Progenitor cell of endocrine pancreas (in vitro differentiated cells): ENCODE measurements at places on chromosomes 7 and 10. TPM values are rescaled to one million over a fixed set of nuclear protein-coding genes. Genes with fewer than 3 reads are reported as not detected.
A peak's percentile ranks its signal among the peaks of the same experiment; 100 is the strongest.

GRCh38 chr10:82576093-82576492 is 701.1 kb downstream of the NRG3 start:
- no peak for DNase-seq

LRRN3 gene
- 1.6 and 1.7 TPM in 2 replicates for total RNA-seq

DNA sequence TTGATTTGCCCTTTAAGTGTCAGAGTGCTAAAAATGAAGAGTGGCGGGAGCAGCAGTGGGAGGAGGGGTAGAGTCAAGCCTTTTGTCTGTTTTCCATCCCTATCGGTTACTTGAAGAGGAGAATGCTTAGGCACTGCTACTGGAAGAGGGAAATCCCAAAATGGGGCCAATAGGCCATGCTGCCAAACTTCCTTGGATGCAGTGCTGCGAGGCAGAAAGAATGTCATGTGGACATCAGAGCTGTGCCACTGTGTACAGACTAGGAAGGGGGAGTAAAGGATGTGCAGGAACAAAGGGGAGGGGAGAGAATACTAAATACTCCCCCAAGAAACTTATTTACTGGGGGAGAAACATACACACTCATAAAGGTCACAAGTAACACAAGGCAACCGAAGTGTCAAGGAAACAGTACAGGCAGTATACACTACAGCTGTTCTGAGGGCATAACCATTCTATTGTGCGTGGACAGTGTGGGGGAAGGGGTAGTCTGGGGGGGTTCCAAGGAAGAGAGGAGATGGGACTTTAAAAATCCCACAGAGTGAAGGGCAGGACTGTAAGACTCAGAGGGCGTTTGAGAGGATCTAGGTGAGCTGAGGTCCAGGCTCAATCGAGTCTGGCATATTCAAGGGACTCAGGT is 228.7 kb upstream of the PLXNA4 start:
- no peak for DNase-seq

GIMAP7 gene
- not detected in 2 replicates for total RNA-seq

GRCh38 chr7:71800321-71800720 is 611.8 kb downstream of the CALN1 start:
- DNase-seq, result no peak

DNA sequence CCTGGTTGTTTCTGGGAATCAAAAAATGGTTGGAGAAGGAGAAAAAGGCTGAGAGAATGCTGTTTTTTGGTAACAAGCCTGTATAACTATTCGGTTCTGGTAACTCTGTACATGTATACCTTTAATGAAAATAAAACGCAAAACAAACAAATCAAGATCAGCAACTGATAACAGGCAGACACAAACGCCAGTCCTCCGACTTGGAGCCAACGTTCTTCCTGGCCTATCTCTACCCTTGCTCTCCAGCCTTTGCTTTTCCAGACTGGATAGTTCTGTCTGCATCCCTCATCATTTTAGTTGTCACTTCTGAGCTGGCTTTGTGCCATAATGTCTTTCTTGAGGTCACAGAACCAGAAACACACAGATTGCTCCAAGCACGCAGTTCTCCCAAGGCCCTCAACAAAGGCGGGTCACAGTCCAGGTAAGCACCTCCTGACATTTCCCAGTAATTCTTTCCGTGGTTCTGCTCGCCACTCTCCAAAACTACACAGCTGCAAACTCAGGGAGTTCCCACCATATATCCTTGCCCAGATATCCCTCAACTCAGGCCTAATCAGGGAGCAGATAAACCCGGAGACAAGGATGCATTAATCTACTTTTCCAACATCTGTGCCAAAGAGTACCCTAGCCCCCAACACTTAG is 20.2 kb downstream of the HIP1 start:
- no peak for DNase-seq

PDGFA gene
- total RNA-seq, result 81.2 and 86.2 TPM in 2 replicates

DNA sequence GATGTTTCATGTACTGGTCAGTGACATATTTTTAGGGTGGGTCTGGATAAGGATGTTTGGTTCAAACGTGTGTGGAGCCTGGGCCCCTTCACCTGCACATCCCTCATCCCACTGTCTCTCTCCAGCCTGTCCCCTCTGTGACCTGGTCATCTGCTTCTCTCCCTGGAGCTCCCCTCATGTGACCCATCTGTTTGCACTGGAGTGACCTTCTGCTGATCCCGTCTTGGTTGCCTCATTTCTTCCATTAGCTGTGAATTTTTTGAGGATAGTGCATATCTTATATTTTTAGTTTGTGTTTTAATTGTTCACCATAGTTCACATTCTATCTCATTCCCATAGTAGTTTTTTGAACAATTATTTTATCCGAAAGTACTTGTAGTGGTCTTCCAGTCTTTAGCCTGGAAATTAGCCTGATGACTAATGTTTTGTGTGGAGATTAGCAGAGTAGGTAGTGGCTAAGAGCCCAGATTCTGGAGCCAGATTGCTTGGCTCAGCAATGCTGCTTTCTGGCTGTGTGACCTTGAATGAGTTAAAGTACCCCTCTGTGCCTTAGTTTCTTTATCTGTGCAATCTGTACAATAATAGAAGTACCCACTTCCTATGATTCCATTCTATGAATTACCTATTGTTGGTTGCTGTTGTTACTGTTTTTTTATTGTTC is 224.5 kb downstream of the LRMDA start:
- no peak for DNase-seq

GRCh38 chr10:85593226-85593772 is 773.3 kb downstream of the GRID1 start:
- DNase-seq, result no peak

DNA sequence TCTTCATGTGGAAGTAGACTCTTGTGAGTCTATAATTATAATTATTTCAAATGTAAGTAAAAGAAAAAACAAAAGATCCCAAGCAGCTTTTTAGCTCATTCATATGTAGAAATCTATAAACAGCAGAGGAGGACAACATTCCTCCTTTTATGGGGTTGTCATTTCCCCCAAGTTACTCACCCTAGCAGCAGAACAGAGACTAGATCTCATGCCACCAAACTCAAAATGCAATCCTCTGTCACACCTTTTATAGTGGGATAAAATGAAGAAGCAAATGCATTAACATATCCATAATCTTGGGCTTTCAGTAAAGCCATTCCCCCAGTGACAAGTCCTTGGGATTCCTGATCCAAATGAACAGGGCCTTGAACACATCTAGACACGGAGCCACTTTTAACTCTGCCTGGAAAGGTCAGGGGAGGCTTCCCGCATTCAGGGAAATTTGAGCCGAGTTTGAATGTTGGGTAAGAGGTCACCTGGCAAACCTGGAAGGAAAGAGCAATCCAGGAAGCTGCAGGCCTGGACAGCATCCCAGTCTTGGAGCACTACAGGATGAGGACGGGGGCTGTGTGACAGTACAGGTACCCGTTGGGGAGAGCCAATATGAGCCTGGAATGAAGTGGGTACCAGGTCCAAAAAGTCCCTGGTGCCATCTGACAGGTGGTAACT is 76.4 kb downstream of the DOCK4 start:
- DNase-seq, result no peak

GRCh38 chr10:116109881-116110280 is 163.1 kb downstream of the GFRA1 start:
- no peak for DNase-seq

GRCh38 chr7:36310897-36311296 is 78.8 kb upstream of the ANLN start:
- peak; percentile 3 for DNase-seq

DNA sequence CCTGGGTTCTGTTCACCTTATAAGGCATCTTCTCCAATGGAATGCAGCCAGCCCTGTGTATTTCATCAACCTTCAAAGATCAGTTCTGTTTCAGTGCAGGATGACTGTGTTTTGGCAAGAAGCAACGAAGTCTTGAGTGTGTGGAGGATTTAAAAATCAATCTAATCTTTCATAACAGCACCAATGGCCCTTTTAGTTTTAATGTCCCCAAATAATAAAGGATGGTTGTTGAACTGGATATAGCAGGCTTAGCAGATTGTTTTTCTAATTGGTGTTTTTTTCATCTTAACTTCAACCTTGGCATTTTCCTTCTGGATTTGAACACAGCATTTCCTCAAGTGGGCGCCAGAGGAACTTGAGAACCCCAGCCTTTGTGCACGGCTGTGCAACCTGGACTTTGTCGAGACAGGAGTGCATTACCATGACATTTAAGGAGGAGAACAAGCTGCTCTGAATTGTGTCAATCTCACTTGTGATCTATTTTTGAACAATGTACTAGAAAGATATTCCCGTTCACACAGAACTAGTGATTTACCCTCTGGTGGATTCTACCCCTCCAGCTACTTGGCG is 313.3 kb upstream of the AKR1E2 start:
- no peak for DNase-seq

- no peak for DNase-seq
Measured at GRCh38 chr7:97015756-97016380, 8.8 kb downstream of the DLX5 start.

DNA sequence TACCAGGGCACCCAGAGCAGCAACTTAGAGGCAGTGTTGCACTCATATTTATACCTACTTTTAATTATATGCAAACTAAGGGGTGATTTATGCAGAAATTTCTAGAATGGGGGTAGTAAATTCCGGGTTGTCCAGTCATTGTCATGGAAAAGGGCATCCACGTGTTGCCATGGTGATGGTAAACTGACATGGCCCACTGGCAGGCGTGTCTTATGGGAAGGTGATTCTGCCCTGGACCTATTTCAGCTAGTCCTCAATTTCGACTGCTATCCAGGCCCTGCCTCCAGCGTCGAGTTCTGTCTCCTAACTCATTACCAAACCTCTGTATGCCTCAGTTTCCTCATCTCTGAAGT is 12.8 kb downstream of the SNX8 start:
- DNase-seq, result no peak

DNA sequence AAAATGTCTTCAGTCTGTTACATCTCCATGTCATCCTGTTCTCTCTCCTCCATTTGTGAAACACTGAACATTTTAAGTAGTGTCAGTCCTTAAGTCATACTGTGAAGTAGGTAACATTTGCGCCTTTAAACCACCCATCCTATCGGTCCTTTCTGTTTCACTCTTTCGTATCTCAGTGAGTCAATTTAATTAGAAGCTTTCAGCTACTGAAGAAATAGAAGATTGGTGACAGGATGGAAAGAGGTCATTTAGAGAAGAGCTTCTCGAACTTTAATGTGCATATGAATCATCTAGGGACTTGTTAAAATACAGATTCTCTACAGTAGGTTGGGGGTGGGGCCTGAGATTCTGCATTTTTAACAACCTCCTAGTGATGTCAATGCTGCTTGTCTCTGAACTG is 113.4 kb downstream of the SRI start:
- no peak for DNase-seq

DNA sequence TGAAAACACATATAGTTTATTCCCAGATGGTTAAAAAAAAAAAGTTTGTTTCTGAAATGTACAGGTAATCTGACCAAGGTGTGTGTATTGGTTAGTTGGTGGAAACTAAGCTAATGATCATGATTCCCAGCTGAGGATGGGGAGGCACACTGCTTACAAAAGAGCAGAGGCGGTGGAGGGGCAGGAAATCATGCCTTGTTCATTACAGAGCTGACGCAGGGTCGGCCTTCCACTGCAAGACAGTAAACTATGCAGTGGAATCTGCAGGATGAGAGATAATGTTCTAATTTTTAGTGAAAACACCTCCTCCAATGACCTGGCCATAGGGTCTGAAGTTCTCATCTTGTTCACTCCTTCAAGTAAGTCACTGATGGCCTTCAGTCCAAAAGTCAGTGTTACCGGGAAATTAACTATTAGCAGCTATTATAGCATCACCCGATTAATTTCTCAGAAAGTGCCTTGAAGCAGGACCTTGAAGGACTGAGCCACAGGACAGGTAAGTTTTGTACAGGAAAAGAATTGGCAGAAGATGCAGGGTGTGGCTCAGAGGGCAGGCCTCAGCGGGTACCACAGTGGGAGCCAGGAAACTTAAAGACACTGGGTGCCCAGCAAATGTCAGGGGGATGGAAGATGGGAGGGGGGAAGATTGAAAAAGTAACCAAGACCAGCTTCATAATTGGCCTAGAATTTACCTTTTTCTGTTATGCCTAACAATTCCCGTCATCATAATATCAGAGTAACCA is 36.0 kb downstream of the MYOF start:
- no peak for DNase-seq

DNA sequence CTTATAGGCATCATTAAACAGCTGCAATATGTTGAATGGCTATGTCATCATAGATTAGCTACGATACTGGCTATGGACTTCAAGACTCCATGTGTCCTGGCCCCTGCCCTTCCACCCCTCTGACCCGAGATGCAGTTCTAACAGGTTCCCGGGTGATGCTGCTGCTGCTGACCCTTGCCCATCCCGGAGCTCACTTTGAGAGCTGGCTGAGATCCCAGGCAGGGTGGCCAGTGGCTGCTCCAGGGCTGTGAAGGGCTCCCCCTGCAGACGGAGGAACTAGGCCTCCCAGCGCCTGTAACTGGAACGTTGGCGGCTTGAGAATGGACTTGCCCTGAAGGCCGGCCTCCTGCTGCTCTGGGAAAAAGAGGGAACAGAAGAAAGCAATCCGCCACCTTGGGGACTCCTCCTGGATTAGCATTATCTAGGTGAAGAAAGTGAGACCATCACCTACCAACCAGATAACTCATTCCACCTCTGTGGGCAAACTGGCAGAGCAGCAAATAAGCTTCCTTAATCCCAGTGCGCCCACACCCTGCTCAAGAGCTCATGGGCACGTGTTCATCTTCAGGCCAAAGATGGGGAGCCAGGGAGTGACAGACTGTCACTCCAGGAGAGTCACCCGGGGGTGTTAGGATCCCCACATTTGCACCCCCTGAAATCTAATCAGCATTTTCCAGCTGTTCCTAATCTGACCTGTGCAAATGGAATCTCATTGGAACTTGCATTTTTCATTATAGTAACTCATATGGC is 56.8 kb downstream of the PARP12 start:
- DNase-seq, result no peak

DNA sequence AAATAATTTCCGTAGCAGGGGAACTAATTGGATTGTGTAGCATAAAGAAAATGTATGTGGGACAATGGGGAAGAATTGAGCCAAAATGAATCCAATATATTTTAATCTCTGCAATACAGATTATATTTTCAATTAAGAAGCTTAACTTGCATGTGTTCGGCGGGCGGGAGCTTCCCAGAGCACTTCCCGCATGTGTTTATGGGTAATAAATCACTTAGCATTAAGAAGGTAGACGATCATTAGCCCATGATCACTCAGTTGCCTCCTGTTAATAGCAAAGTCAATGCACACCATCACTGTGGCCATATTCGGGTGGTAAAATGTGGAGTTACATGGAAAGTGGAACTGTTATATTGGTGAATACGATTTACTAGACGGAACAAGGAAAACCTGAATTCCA is 122.9 kb upstream of the INSYN2A start:
- no peak for DNase-seq

DNA sequence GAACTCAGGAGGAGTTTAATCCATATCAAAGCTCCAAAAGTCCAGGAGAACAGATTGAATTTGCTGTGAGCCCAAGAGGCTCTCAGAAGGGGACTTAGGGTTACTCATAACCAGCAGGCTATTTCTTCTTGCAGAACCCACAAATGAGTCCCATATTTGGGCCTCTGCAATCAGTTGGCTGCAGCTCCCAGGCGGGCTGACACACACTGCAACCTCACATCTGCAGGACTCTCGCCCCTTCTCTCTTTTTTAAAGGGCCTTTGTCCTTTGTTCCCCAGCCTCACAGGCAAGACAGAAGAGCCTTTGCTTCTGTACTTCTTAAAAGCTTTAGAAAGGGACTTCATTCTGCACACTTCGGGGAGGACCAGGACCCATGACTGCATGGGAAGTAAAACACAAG is 26.7 kb downstream of the CREB3L2 start:
- DNase-seq, result no peak

LIPK gene
- not detected in 2 replicates for total RNA-seq

VAX1 gene
- not detected in 2 replicates for total RNA-seq

H2BK1 gene
- total RNA-seq, result not detected in 2 replicates
